Activated CD4-positive, alpha-beta T cell treated with anti-CD3 and anti-CD28 coated beads, Interleukin-10, Interleukin-2, amounts not matched to agents 100 ng/mL and 50 ng/mL, durations not matched to agents 16 hours and 8 hours (primary cell): ENCODE measurements at places on chromosomes 7 and 10.

DNA sequence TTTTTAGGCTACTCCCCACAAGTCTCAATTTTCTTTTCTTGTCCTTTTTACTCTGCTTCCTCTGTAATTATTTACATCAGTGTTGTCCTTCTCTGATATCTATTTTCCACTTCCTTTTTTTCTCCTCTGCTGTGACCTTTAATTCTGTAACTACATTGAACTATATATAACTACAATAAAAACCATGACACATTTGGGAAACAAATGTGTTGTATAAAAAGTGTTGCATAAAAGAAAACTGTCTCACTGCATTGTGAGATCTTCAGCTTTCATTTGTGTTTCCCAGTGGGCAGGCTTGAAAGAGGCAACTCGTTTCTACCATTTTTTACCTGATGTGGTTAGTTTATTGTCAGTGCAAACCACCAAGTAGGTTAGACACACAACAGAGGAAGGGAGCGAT lies 483.9 kb upstream of the NRP1 start:
- no peak for DNase-seq

- DNase-seq = no peak
These were observed 82.3 kb downstream of the KMT2E start for GRCh38 chr7:105096306-105096705.

GRCh38 chr7:128236924-128237586 lies 4.0 kb upstream of the LEP start:
- peak; percentile 84 for DNase-seq

GRCh38 chr10:94358480-94358879 lies 4.3 kb downstream of the NOC3L start:
- no peak for DNase-seq

DNA sequence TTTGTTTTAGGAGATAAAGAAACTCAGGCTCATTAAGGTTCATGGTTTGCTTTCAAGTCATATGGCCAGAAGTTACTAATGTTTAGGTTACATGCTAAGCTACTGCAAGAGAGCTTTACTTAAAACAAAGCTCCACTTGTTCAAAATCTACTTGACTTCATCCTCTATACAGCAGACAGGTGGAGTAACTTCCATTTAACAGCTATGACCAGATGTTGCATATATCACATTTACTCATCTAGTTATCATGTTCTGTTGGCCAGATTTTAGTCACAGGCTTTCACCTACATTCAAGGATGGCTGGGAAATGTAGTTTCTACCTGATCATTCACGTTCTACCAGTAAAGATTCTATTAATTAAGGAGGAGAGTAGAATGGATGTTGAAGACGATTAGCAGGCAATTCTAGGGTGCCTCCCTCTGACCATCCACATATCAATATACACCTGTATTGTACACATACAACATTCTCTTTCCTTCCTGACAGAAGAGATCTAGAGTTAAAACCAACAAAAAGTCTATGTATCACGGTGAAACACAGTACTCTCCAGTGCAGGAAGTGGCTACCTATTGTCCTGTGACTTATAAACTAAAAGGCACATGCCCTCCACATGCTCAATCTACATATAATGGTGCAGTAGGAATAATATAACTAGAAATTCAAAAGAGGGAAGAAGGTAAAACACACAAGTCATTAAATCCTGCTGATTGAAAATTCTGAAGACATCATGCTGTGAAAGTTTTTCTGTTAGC lies 488.0 kb downstream of the MDFIC start:
- DNase-seq = no peak

- DNase-seq = no peak
These were observed 15.1 kb downstream of the CAMK2B start for GRCh38 chr7:44310221-44310848.

GRCh38 chr7:70384024-70384423 lies 747.9 kb upstream of the GALNT17 start:
- DNase-seq = no peak

DNA sequence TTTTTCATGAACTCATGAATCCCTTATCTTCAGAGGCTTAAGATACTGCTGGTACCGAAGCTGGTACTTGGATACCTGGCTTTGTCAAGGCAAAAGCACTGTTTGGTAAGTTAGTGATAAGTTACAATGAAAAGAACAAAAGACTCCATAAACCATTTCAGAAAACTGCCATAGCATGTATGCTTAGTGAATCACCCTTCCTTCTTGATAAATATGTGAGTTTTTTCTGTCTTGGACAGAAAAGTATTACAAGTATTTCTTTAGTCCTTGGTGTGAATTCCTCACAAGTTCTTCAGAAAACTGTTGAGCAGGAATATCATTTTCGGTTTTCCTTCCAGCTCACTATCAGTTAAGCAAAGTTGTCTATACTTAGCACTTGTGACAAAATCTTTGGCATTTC lies 25.6 kb downstream of the PUS7 start:
- DNase-seq = no peak

- DNase-seq = no peak
These were observed 1.8 kb upstream of the RPA3 start for GRCh38 chr7:7720193-7720592.

GRCh38 chr7:154853063-154853726 lies 149.7 kb downstream of the PAXIP1 start:
- no peak for DNase-seq

DNA sequence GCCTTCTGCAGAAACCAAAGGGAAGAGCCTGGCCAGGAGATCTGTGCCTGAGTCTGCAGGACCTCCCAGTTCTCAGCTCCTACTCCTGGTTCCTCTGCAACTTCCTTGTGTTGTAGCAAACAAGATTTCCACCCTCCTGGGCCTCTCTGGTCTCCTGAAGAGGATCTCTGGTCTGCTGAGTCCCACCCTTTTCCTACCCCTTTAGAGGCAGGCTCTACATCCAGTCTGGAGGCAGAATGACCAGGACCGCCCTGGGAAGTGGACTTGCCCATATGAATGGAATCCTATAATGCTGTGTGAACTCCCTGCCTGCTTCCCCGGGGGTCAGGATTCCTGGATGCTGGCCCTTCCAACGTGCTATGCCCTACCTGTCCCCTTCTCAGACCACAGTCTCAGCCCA lies 3.2 kb downstream of the DENND2A start:
- DNase-seq = no peak
